ENCODE measurements at places on chromosomes 3 and 15.

DNA sequence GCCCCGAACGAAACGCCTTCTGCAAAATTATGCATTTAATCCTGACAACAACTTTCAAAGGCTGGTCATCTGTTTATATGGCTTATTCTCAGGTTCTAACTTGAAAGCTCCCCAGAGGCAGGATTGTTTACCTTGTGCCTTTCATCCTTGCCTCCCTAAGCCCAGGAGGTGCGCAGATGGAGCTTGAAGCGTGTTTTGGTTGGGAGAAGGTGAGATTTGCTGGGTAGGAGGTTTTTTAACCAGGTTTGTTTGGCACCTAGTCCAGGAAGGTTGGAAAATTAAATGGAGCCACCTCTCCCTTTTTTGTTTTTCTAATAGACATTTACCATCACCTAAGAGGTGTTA is 675 bp downstream of the TSEN2 start:
- no peak for DNase-seq

DNA sequence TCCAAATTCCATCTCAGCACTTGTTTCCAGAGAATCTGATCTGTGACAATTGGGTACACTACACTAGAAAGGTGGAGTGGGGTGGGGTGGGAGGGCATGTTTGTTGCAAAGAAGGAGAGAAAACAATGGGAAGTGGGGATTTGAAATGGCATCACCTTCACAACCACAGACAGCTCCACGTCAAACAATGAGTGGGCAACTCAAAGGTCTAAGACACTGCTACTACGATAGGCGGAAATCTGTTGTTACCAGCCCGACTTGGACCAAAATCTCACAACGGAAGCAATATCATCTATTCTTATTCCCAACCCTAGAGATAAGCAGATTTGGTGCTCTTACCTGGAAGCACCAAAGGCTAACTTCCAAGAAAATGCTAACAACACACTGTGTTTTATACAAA is 3.3 kb downstream of the CYP19A1 start:
- DNase-seq: no peak

- no peak for DNase-seq
These were observed 773.9 kb upstream of the CADM2 start for GRCh38 chr3:84184937-84185336.

GRCh38 chr15:71049706-71050422 is 65.4 kb upstream of the THSD4 start:
- DNase-seq: peak; percentile 17

DNA sequence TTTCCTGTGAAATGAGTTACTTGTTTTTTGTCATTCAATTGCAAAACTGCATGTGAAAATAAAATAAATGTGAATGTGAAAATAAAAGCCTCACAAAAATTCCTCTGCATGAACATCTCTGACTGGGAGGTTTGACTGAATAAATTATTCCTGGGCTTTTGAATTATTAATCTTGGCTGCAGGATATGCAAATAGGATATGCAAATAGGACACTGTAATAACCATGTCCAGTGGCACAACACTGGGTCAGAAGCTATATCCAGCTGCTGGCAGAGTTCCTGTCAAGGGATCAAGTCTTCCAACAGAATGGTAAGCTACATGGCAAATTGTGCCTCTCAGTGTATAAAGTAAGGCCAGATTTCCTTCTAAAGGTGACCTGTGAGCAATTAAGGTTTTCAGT is at the start of gene SUCNR1:
Gene SUCNR1 (plus strand): TSS at position 246 of the 400 bp plus-strand sequence. CDS start 6,250 bp downstream, outside the sequence.
- DNase-seq: no peak

- peak; percentile 50 for DNase-seq
These were observed 36.7 kb upstream of the NDUFB4 start for GRCh38 chr3:120559242-120560061.

GRCh38 chr3:62678841-62679240 is 196.4 kb downstream of the CADPS start:
- DNase-seq: peak; percentile 22

DNA sequence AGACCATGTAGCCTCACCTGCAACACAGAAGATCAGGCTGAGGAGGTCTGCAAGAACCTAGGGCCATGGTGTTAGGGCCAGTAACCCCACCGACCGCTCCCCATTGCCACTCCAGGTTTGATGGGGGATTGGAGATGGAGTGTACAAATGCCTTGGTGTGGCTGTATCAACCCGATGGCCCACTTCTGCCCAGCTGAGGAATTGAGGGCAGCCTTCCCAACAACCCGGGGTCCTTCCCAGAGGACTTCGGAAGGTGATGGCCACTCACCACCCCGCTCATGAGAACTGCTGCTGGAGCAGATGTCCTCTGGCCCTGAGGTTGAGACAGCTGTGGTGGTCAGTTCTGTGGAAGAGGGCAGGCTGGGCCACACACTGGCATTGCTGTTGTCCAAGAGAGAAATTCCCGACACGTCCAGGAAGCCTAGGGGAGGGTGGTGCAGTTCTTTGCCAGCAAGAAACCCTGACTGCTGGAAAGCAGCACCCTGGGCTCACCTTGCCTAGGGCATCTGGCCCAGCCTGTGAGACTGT is 8.9 kb downstream of the GORASP1 start:
- DNase-seq: no peak

DNA sequence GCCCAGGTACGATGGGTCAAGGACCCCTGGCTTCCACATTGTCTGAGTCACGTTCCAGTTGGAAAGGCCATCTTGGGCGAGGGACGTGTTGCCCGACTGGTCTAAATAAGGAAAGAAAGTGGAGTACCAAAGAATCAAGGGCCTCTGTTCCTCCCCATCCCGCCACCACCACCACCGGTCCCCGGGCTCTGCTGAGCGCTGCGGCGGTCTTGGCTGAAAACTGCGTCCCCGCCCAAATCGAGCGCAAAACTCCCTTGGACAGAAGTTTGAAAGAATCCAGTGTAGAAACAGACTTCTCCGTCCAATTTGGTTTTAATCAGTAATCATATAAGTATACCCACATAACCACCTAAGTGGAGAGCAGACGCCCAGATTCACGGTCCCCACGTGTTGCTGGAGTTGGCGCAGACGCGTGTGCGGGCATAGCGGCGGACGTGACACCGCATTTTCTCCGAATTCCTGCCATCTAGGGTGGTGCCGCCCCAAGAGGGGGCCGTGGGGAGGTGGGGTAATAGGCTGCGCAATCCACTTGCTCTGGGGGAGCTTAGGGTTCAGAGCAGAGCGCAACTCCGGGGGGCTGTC is 243.8 kb upstream of the TOPAZ1 start:
- DNase-seq: peak; percentile 68

DNA sequence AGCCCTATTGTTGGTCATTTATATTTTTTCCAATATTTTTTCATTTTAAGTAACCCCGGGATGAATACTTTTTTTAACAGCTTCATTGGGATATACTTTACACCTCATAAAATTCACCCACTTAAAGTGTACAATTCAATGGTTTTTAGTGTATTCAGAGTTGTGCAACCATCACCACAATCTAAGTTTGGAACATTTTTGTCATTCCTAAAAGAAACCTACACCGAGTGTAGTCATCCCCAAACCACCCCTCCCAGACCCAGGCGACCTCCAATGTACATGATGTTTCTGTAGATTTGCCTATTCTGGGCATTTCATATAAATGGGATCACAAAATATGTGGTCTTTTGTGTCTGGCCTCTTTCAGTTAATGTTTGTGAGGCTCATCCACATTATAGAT is 118.3 kb upstream of the FRMD4B start:
- DNase-seq: no peak

GRCh38 chr3:71421820-71422566 is 161.5 kb downstream of the FOXP1 start:
- no peak for DNase-seq

DNA sequence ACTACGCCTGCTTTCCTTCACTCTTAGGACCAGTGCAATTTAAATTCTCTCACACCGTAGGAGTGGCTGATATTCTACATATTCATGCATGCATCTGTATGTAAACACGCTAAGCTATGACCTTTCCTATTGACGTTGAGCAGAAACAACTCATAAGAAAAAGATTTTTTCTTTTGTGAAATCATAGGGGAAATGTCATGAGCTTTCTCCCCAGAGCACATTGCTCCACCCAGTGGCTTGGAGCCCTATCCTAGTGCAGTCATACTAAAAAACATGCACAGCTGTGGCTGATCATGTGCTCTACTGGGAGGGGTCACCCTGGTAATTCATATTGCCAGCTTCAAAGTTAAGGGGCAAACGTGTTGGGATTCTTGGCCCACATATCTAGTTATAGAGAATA is 1.8 kb upstream of the MESD start:
- no peak for DNase-seq

GRCh38 chr15:69493406-69493805 is 40.8 kb downstream of the RPLP1 start:
- DNase-seq: no peak

- DNase-seq: no peak
These were observed 69.8 kb downstream of the CD200R1L start for GRCh38 chr3:112776836-112777235.

Data from H7 (cell line).